ENCODE measurements at places on chromosomes 4 and X.

GRCh38 chr4:39544580-39545315, 17.5 kb upstream of the UGDH start:
- no peak for DNase-seq

- no peak for DNase-seq
Measured at GRCh38 chr4:150261571-150261970, 183.3 kb downstream of the DCLK2 start.

DNA sequence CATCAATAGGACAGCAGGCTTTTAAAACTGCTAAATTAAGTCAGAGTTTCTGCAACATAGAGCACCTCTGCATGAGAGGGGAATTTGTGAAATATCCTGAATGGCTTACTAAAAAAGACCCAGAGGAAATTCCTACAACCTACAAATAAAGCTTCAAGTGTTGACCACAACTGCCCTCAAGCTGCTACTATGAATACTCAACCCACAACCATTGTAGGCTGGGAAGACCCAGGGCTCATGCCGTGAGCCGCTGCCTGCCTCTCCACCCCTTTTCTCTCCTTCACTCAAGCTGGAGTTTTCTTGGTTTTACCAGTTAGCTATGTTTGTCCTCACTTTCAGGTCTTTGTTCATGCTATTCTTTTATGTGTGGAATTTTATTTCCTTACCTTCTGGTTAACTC, 151.6 kb downstream of the EMCN start:
- no peak for DNase-seq

DNA sequence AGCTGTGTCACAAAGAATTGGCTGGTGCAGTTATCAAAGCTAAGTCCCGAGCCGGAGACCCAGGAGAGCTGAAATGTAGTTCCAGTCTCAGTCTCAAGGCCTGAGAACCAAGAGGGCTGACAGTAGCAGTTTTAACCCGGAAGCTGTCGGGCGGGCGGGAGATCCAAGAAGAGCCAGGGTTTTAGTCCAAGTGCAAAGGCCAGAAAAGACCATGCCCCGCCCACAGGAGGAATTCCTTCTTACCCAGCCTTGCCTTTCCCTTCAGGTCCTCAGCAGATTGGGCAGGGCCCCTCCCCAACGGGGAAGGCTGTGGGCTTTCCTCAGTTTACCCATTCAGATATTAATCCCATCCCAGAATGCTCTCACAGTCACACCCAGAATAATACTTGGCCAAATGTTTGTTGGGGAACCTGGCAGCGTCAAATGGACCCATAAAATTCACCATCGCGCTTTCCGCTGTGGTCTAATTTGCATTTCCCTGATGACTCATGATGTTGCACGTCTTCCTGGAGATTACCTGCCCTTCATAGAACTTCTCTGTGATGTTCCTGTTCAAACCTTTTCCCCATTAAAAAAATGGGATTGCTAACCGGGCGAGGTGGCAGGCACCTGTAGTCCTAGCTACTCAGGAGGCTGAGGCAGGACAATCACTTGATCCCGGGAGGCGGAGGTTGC, 16.2 kb downstream of the MAEA start:
- DNase-seq, result peak; percentile 54

DNA sequence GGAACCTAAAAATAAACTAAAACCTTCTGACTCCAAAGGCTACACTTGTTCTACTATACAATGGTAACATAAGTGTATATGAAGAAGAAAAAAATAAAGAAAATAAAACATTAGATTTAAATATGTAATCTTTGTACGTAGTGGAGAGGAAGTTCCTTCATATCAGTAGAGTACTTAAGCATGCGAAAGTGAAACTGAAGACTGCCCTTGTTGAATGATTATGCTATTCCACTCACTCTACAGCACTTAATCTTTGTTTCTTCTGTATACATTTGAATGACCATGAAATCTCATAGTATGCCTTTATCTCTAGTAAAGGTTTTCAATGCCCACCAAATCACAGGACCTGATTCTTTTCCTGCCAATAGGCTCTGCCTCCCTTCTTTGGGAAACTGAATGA, 78.9 kb downstream of the NDST3 start:
- DNase-seq, result no peak

DNA sequence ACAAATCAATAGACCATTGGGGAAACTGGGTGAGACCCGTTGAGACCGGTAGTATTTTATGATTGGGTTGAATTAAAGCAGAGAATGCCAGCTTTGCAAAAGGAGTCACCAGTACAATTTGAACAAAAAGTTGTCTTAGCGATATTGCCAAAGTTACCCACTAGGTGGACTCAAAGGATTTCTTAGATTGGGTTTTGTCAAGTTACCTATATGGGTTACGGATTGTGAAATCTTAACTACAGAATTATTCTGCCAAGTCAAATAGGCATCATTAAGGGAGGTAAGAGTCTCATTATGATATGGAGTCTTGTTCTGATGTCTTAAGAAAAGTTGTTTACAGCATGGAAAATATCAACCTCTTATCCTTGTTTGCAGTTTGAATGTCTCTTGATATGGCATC, 15.0 kb upstream of the CT47A1 start:
- no peak for DNase-seq

- DNase-seq, result no peak
Measured at GRCh38 chr4:29309050-29309449, 1411.1 kb upstream of the PCDH7 start.

GRCh38 chrX:133715715-133716114, 269.7 kb downstream of the GPC3 start:
- DNase-seq, result no peak

GRCh38 chr4:99029852-99030251, 34.3 kb downstream of the METAP1 start:
- DNase-seq, result no peak

DNA sequence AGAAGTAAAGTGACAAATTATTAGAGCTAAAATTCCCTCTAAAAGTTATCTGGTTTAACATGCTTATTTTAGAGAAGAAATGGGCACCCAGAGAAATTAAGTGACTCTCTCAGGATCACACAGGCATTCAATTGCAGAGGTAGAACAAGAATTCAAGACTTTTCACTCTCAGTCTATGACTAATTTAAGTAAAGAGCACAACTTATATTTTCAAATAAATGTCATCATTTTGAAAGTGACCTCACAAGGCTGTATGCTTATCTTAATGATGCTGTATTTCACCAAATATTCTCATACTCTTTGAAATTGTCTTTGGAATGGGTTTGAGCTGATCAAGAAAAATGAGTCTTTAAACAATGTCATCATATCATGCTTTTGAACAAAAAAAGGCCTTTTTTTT, 15.3 kb downstream of the GPR174 start:
- DNase-seq, result no peak

- no peak for DNase-seq
Measured at GRCh38 chr4:8082517-8083055, 76.0 kb downstream of the ABLIM2 start.

DNA sequence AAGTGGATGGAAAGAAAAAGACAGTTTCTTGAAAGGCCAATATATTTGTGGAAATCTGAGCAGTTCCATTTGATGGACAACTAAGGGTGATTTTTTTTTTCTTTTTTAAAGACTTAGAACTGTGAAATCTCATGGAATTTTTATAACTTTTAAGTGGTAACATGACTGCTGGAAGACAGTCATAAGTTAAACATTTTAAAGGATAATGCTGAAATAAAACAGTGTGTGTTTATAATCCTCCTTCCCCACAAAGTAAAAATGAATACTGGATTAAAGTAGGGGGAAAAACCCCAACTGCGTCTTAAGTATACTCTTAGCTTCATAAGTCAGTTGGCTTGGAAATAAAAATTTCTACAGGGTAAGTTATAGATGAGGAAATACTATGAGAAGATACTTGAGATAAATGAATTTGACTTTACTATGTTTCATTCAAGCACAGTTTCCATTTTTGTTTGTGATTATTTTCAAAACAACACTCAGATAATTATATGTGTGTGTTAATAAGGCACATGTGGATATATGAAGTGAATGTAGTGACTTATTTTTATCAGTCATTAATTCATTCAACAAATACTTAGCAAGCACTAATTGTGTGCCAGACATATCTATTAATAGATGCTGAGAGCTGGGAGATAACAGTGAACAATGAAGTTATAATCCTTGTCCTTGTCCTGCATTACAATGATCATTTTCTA, 129.2 kb upstream of the ETNPPL start:
- no peak for DNase-seq

GRCh38 chr4:104905065-104905464, 241.6 kb upstream of the TET2 start:
- no peak for DNase-seq

DNA sequence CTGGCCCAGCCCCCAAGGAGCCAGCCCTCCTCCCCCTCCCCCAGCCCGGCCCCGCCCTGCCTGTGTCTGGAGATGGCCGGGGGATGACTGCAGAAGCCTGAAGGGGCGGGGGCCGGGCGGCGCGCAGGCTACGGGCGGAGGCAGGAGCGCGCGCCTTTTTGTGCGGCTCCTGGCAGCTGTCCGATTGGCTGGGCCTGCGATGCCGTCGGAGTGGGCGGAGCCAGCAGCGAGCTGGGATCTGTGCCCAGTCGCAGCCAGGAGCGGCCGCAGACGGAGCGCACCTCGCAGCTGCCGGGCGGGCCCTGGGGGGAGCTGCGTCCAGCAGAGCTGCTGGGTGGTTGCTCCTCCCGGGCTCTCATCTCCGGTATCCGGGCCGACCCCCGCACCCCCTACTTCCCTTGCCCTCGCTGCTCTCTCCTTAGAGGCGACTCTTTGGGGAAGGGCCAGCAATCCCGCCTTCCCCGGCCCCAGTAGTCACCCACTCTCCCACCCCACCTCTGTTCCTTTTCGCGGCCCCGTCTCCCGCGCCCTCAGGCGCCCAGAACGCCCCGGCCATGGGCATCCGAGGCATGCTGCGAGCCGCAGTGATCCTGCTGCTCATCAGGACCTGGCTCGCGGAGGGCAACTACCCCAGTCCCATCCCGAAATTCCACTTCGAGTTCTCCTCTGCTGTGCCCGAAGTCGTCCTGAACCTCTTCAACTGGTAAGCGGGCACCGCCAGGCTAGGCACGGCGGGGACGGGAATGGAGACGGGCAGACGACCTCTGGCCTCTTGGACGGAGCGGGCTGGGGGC, at the start of gene GABRQ:
Gene GABRQ, plus strand, starts transcription at position 247 of the 794 bp plus-strand sequence. Its CDS starts 308 bp downstream, at position 555.
- DNase-seq, result peak; percentile 6

DNA sequence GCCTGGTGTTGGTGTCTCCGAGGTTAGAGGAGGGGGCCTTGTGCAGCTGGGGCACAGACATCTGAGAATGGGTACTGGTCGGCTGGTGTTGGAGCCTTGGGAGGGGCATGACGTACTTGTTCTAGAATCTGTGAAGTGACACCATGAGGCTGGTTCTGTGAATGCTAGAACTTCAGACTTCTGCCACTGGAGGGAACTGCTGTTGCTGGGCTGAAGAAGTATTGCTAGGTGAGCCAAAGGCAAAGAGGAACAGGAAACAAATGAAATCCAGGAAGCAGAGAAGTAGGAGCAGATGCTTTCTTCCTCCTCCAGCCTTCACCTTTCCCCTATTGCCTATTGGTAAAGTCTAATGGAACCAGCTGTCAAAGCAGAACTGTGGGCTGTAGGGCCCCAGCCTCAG, 120.9 kb upstream of the DDIT4L start:
- no peak for DNase-seq

- DNase-seq, result no peak
Measured at GRCh38 chr4:10184041-10184440, 67.4 kb upstream of the WDR1 start.

- DNase-seq, result no peak
Measured at GRCh38 chr4:187251896-187252295, 528.2 kb upstream of the FAT1 start.

DNA sequence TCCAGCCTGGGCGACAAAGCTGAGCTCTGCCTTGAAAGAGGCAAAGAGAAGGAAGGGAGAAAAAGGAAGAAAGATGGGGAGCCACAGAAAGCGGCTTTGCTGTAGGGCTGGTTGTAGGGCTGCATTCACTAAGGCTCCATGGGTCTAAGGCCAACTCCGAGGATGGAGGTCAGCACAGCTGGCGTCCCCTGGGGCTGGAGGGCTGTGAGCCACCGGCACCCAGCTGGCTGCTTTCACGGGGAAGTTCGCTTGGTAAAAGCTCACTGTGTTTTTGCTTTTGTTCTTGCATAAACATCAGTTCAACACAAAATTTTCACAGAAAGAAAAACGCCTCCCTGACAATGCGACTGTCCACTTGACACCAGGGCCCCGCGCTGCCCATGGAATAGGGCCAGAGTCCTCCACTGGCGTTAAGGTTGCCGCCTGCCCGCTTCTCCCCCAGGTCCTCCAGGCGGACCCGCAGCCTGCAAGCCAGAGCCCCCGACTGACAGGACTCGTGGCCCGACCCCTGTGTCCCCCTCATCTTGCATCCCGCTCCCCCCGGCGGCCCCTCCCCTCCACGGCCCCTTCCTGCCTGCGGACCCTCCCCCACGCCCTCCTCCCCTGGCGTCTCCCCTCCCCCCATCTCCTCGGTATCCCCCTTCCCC, 1.1 kb downstream of the RNF212 start:
- DNase-seq, result no peak

- DNase-seq, result peak; percentile 28
Measured at GRCh38 chrX:65985922-65986588, 53.8 kb downstream of the VSIG4 start.

DNA sequence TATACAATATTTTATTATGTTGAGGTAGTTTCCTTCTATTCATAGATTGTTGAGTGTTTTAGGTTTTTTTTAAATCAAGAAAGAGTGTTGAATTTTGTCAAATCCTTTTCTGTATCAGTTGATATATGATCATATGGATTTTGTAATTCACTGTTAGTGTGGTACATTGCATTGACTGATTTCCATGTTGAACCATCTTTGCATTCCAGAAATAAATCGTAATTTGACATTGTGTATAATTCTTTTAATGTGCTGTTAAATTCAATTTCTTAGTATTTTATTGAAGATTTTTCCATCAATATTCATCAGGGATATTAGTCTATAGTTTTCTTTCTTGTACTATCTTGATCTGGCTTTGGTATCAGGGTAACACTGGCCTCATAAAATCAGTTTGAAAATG, 103.8 kb downstream of the LRBA start:
- no peak for DNase-seq

- DNase-seq, result no peak
Measured at GRCh38 chr4:83644677-83645659, 109.1 kb downstream of the GPAT3 start.

- DNase-seq, result no peak
Measured at GRCh38 chr4:3254302-3255131, 5.6 kb downstream of the MSANTD1 start.

- no peak for DNase-seq
Measured at GRCh38 chr4:47498899-47499298, 13.8 kb downstream of the ATP10D start.

DNA sequence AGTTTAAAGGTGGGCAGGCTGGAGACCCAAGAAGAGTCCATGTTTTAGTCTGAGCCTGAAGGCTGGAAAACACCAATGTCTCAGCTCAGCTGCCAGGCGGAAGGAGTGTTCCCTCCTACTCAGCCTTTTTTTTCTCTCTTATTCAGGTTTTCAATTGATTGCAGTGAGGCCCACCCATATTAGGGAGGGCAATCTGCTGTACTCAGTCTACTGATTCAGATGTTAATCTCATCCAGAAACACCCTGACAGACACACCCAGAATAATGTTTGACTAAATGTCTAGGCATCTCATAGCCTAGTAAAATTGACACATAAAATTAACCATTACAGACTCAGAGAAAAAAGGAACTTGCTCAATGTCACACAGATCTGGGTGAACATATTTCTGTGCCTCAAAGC, 347.1 kb downstream of the GBA3 start:
- no peak for DNase-seq

- no peak for DNase-seq
Measured at GRCh38 chr4:73844345-73844744, 7.9 kb downstream of the CXCL6 start.

GRCh38 chr4:15410750-15411149, 17.1 kb upstream of the C1QTNF7 start:
- no peak for DNase-seq
